Suprapubic skin (tissue), 4 donors: ENCODE measurements at places on chromosomes 16 and 17.

DNA sequence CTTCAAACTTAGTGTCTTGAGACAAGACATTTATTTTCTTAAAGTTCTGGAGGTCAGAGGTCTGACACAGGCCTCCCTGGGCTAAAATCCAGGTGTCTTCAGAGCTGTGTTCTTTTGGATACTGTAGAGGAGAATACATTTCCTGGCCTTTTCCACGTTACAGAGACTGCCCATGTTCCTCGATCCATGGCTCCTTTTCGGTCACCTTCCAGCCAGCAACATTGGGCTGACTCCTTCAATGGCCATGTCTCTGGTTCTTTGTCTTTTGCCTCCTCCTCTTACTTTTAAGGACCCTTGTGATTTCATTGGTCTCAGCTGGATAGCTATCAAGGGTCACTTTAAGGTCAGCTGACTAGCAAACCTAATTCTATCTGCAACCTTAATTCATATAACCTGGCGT is 212.4 kb downstream of the WWOX start:
- no peak for DNase-seq

GRCh38 chr17:10403589-10403988 is 18.2 kb downstream of the MYH8 start:
- DNase-seq: no peak

GRCh38 chr17:40309949-40310510 is 1.1 kb downstream of the RARA start:
- peak; percentile 61 for DNase-seq

GRCh38 chr17:81428948-81429774 is 33.9 kb downstream of the BAHCC1 start:
- peak; percentile 89 for DNase-seq

- DNase-seq: no peak
These were observed 7.0 kb upstream of the MILR1 start for GRCh38 chr17:64441772-64442540.

DNA sequence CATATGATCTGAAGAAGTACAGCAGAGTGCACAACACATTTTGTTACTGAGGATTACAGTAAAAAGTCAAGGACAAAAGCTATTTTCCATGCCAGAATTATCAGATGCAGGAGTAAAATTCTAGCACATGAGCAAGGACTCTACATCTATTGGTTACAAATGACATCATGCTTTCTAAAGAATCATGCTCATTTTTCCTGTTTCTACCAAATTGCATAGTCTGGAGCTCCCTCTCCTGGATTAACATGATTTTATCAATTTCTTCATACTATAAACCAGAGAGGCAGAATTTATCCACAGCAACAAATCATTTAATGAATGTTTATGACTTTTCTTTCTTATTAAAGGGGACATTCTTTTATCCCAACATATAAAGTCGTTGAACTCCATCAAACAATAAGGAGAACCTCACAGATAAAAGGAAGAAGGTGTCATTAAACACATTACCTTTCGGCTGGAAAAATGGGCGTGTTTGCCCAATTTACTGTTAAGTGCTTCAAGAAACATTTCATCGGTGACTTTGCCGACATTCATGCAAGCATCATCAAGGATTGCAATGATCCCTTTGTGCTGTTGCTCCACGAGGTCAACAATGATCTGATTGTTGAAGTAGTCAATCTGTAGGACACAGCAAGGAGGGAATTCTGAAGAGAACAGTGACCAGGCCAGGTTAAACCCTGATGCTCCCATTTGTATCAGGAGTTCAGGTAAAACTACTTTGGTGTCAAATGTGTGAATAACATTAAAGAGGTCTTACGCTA is 121.7 kb downstream of the MYO1D start:
- no peak for DNase-seq
